ENCODE measurements at places on chromosomes 12 and 14.

DNA sequence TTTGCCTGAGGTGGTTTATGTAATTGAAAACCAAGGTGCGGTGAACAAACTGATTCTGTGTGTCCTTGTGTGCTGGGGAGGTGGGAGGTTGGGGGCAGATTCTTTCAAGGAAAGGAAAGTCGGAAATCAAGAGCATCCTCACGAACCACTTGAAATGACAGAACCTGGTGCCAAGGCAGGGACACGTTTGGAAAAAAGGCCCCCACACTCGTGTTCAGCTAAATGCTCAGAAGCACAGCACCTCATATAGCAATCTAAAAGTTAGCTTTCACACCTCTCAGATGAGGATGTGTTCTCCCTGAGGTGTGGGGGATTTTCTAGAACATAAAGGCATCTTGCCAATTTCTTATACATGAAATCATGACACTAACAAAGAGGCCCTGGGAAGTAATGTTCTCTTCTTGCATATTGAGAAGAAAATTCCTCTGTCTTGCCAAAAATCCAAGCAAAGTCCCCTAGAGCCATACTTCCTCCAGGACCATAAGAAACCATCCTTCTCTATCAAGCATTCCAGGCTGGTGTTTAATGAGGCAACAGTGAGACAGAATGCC is 119.6 kb downstream of the PLXNC1 start:
- no peak for DNase-seq

GRCh38 chr14:66487164-66487563 is 993 bp downstream of the CCDC196 start:
- DNase-seq = no peak

GRCh38 chr14:86790408-86791364 is 1202.3 kb downstream of the GALC start:
- DNase-seq = no peak

DNA sequence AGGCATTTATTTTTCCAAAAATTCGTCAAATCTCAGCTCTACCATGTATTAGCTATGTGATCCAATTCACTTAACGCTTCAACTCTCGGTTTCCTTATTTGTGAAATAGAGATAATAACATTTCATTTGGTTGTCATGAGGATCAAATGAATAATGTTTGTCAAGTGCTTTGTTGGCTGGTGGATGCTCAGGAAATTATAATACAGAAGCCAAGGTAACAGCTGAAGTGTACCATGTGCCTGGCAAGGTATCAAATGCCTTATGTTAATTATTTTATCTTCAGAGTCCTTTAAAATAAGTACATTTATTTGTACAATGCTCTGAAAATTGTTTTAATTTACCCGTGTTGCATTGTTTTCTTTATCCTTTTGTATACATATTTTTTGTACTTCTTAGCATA is 6.1 kb upstream of the PRKCH start:
- DNase-seq = no peak

GRCh38 chr12:46269429-46270241 is 792 bp upstream of the SLC38A1 start:
- DNase-seq = peak; percentile 43

DNA sequence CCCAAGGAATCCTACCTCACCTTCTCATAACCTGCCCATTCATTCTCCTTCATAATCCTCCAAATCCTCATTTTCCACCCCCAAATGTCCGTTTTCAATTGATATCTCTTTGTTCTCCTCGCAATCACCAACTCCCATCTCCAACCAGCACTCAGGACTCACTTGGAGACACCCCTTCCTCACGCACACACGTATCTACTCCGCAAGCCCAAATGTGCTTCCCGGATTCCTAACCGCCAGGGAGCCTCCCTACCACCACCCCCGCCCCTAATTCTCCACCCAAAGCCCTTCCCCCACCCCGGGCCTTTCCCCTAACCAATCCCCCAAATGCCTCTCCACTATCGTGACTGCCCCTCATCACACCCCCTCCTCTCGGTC is 304 bp downstream of the KCTD10 start:
- DNase-seq = no peak

GRCh38 chr12:124566997-124567672 is at the start of gene NCOR2:
Gene NCOR2, minus strand, starts transcription at chr12:124567612. Its CDS starts 72,361 bp downstream, at chr12:124495251.
- peak; percentile 36 for DNase-seq

- DNase-seq = no peak
Measured at GRCh38 chr12:68374307-68374982, 42.3 kb upstream of the MDM1 start.

DNA sequence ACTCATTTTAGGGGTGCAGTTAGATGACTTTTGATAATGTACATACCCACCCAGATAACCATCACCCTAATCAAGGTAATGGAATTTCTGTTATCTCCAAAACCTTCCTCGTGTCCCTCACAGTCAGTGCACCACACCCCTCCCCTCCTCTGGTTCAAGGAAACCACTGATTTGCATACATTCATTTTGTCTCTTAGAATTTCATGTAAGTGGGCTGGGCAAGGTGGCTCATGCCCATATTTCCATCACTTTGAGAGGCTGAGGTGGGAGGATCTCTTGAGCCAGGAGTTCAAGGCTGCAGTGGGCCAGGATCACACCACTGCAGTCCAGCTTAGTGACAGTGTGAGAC is 15.7 kb downstream of the ADIPOR2 start:
- DNase-seq = no peak

DNA sequence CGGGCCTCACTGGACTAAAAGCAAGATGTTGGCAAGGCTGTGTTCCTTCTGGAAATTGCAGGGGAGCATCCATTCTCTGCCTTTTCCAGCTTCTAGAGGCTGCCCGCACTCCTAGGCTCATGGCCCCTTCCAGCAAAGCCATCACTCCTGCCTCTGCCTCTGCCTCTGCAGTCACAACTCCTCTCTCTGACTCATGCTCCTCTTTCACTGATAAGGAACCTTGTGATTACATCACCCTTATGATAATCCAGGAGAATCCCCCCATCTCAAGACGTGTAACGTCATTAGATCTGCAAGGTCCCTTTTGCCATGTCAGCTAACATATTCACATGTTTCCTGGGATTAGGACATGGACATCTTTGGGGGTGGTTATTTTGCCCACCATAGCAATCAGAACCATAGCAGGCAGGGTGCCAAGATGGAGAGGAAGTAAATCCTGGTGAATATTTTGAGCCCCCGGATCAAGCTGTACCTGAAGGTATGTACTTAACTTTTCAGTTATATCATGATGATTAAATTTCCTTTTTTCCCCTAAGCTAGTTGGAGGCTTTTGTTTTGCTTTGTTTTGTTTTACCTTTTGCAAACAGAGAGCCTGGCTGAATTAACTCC is 123.6 kb downstream of the SCARB1 start:
- no peak for DNase-seq

GRCh38 chr14:27688841-27689444 is 1077.6 kb upstream of the FOXG1 start:
- DNase-seq = no peak

DNA sequence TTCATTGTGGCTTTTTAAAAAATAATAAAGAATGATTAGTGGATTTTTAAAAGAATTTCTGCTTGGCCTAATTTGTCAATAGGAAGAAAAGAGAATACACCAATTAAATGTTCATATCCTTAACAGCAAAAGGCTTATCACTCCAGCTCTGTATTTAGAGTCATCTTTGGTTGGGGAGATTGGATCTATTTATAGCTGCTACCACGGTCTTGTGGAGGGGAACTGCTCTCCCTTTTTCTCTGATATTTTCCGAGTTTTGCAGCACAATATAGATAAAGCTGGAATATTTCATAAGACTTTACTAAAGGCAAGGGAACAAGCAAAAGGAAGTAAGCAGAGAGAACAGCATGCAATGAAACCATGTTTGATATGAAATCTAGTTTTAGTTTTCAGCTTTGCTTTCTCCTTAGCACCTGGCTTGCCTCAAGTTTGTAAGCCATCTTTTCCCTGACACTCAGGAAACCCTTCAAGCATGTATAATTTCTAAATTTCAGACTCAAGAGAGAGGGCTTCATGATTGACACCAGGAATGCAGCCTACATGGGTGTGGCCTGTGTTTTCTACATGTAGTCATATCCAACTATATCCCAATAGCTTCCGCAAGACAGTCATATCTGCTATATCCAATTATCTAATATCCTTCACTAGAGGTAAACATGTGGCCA is 35.2 kb downstream of the BRMS1L start:
- DNase-seq = no peak

DNA sequence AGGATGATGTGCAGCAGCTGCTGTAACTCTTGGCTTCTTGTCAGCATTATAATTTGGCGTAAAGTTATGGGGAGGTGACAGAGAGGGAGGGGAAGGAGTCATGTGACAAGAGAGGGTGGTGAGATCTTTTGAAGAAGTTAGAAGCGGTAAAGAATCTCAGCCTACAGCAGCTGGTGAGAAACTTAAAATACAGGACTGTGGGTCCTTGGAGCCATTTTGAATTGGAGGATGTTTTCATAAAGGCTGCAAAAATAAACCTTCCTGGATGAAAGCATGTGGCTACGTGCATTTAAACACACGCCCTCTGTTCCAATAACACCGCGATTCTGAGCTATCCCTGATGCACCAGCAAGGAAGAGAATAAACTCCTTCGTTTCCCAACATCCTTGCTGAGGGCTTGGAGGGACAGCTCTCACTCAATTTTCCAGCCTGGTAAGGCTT is 133.7 kb downstream of the TMEM30B start:
- no peak for DNase-seq

DNA sequence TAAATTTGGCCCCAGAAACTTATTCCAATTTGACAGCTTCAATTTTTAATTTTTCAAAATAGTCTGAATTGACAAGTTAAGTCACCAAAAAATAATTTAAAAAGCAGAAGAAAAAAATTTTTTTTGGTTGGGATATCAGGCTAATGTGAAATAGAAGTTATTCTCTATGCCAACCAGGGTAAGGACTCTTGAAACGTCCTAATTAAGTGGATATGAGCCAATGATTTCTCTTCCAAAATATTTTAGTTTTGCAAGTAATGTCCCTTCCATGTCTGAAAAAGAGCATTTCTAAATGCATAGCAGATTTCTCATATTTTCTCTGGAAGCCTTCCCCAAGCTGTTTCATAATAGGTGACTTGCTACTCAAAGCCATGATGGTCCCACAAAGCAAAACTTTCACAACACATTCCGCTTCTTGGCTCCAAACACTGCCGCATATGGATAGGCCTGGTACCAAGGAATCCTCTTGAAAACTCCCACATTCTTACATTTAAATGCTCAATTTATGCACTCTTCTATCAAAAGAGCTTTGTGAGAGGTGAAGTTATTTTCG is 65.1 kb downstream of the SIX6 start:
- no peak for DNase-seq

DNA sequence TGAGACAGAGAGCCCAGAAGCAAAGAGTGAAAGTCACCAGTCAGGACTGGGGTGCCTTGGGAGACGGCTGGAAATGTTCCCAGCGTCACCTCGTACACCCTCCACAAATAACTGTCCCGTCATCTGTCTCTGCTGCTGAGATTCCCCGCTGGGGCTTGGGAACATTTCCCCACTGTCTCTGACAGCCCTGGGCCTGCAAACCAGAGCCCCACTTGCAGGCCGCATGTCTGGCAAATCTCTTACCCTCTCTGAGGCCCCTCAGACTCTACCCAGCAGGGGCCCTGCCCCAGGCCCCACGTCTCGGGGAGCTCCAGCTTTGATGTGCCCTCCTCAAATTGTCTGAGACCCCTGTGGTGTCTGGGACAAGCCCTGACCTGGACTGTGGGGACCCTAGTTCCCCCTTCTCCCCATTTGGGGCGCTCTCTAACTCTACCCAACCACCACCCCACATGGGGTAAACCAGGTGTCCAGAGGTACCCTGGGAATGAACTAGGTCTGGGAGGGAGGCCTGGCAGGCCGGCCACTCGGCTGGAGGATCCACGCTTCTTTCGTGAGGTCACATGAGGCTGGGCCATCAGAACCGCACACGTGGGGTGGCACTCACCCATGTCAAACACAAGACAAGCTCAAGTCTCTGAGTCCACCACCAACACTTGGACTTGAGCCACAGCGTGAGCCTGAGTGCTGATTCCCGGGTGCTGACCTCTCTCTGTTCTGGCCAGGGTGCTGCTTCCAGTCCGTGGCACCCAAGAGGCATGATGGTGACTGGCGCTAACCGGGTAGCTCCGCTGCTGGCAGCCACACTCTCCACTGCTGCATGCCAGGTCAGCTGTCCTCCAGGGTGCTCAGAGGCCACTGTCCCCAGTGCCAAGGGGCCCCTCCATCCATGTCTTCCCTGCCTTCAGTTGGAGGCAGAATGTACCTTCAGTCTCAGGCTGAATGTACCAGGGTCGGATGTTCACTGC is 59.8 kb downstream of the DIO3 start:
- DNase-seq = no peak

DNA sequence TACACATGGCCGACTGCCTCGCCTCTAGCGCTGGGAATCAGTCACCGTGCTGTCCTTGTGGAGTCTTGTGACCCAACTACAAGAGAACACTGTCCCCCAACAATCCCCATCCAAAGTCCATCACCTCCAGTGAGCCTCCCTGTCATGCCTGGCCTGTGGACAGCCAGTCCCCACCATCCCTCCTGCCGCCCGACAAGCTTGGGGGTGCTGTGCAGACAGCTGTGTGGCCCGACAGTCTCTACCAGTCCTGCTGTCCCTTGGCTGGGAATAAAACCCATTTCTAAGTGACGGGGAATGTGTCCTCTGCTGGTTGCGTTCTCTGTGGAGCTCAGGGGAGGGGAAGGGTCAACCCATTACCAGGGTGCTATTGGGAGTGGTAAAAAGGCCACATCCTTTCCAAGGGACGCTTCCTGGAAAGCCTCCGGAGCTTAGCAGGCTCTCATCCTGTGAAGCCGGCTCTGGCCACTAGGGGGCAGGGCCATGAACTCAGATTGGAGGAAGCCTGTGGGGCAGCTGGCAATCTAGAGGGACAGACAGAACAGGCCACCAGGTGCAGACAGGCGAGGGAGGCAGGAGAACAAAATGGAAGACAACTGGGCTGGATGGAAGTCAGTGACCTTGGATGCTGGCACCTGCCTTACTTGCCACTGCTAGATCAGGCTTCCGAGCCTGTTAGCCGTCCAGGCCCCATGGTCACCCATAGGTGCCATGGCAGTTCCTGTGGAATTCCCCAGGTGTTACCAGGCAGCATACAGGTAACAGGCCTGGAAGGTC is 12.0 kb upstream of the BLTP3B start:
- peak; percentile 70 for DNase-seq

- no peak for DNase-seq
Measured at GRCh38 chr12:19757317-19757877, 318.1 kb downstream of the AEBP2 start.

DNA sequence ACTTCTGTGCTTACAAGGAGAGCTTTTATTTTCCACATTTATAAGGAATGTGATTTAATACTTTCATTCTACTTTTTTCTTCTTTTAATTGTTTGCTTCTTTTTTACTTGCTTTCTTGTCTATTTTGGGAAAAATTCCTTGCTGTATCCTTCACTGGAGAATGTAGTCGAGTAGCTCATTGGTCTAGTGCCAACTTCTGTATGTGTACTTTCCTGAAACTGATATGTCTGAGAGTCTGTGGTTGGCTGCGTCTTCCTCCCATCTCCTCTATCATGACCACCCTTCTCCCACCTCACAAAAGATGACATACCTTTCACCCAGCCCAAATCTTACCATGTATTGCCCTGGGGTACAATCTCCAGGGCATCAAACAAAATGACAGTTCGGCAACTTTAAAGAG is 51.8 kb downstream of the MSRB3 start:
- DNase-seq = no peak

- no peak for DNase-seq
Measured at GRCh38 chr14:103737432-103738045, 21.9 kb downstream of the ZFYVE21 start.

- DNase-seq = no peak
Measured at GRCh38 chr14:31261523-31261858, 53.9 kb upstream of the HECTD1 start.

GRCh38 chr12:92509156-92509738 is 193.5 kb upstream of the PLEKHG7 start:
- DNase-seq = no peak

- no peak for DNase-seq
Measured at GRCh38 chr12:107594995-107595394, 90.6 kb upstream of the PWP1 start.

- no peak for DNase-seq
Measured at GRCh38 chr12:45268672-45269411, 52.9 kb downstream of the ANO6 start.

Measured in activated CD4-positive, CD25-positive, alpha-beta regulatory T cell (primary cell).